ENCODE measurements at places on chromosomes 1 and 21. TPM values are rescaled to one million over a fixed set of nuclear protein-coding genes. Genes with fewer than 3 reads are reported as not detected.

DNA sequence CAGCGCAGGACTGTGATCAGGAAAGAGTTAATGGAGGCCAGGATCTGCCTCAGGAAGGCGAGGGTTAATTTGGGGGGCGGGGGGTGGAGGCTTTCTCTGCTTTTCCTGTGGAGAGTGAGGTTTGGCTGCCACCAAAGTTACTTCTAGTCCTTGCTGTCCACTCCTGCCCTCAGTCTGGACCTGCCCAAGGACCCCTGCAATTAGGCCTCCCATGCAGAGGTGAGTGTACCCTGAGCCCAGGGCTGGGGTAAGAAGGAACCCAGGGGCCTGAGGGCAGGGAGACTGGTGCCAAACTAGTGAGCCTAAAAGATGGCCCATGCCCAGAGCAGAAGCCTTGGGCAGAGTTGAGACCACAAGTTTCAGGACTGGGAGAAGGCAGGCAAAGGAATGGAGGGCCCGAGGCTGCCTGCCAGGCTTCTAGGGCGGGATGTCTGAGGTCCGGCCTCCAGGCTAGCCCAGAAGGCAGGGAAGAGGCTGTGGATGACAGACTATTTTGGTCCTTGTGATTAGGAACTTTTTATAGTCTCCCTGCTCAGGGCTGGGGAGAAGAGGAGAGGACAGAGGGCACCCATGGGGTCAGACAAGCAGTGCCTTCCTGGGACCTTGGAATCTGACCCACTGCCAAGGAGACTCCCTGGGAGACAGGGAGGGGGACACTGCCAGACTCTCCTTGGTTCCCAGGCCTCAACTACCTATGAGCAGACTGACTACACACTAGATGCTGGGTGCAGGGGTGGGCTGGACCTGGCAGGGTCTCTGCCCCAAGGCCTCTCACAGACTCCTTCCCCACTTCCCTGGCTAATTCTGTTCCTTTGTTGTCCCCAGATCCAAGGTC lies at the start of gene FAM110D:
Gene FAM110D (plus strand): TSS at position 172 of the 835 bp plus-strand sequence. CDS start 2,213 bp downstream, outside the sequence.
- H3K27me3 ChIP-seq: no peaks in the 10 kb centered on the region
- H3K4me1 ChIP-seq: peaks cover 6% of the 10 kb centered on the region
- H3K4me3 ChIP-seq: no peak within 1 kb of the TSS
- no peaks in the 10 kb centered on the region for H3K36me3 ChIP-seq
- no peak within 1 kb of the TSS for H3K27ac ChIP-seq
- no peak for DNase-seq

DNA sequence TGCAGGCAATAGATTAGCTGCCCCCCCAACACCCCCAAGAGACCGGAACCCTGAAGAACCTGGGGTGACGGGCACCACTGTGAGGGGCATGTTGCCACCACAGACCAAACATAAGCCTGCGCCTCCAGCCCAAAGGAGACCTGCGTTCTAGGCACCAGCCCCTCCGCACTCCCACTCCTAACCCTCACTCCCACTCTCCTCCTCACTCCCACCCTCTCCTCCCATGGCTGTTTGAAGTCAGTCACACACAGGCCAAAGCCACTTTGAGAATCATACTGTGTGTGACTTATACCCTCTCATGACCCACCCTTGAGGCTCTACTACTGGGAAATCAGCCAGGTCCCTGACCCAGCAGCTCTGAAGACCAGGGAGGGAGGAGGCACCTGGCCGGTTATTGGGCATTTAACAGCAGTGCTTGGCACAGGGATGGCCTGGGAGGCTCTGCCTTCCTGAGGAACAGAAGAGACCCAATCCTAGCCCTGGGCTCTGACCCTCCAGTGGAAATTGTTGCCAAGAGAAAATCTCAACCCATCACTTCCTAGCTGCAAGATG lies 43.5 kb downstream of the FBXO2 start:
- H3K36me3 ChIP-seq: no peaks in the 10 kb centered on the region
- H3K27ac ChIP-seq: no peak overlapping the region
- no peaks in the 10 kb centered on the region for H3K27me3 ChIP-seq
- no peaks in the 10 kb centered on the region for H3K4me1 ChIP-seq
- H3K4me3 ChIP-seq: no peak overlapping the region

Gene FAM167B
- 1.9 TPM for total RNA-seq

GRCh38 chr1:8408151-8408839 lies 90.4 kb downstream of the SLC45A1 start:
- DNase-seq: no peak
- H3K36me3 ChIP-seq: peaks cover 14% of the 10 kb centered on the region
- H3K4me1 ChIP-seq: peaks cover 66% of the 10 kb centered on the region
- H3K27ac ChIP-seq: peak overlapping the region; percentile 99
- H3K4me3 ChIP-seq: no peak overlapping the region

DNA sequence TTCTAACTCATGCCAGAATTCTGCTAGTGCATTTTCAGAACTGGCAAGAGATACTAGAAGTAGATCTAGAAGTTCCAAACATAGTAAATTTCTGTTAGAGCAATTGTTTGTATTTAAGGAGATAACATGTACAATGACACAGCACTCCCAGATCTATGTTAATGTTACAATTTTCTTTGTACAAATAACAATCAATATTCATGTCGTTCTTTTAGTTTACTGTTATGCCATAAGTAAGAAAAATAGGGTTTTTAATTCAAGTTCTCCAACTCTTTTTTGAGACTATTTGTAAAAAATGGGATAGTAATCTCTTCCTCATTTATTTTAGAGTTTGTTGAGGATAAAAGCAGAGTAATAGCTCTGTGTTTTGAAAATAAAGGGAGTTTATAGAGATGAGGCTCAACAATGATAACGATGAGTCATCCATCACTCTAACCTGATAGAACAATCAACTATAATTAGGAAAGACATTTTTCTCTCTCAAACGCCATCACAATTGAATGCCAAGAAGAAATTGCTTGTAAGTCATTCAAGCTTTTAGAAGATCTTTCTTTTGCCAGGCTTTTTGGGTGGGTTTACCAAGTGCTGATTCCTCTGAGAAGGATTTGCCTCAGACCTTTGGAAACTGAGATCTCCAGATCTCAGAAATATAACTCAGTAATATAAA lies 638 bp downstream of the CD84 start:
- no peak for DNase-seq
- H3K4me3 ChIP-seq: no peak overlapping the region
- no peak overlapping the region for H3K27ac ChIP-seq
- peaks cover 2% of the 10 kb centered on the region for H3K27me3 ChIP-seq
- no peaks in the 10 kb centered on the region for H3K4me1 ChIP-seq
